ENCODE measurements at places on chromosomes 1 and 21. TPM values are rescaled to one million over a fixed set of nuclear protein-coding genes. Genes with fewer than 3 reads are reported as not detected.

- no peak for DNase-seq
These were observed 42.8 kb upstream of the MARK1 start for GRCh38 chr1:220485131-220485530.

BSND gene
- not detected for total RNA-seq

- no peak for DNase-seq
These were observed 195.2 kb downstream of the TOMM20 start for GRCh38 chr1:234933475-234933874.

- no peak for DNase-seq
These were observed 7.0 kb upstream of the IGSF21 start for GRCh38 chr1:18100491-18101063.

DNA sequence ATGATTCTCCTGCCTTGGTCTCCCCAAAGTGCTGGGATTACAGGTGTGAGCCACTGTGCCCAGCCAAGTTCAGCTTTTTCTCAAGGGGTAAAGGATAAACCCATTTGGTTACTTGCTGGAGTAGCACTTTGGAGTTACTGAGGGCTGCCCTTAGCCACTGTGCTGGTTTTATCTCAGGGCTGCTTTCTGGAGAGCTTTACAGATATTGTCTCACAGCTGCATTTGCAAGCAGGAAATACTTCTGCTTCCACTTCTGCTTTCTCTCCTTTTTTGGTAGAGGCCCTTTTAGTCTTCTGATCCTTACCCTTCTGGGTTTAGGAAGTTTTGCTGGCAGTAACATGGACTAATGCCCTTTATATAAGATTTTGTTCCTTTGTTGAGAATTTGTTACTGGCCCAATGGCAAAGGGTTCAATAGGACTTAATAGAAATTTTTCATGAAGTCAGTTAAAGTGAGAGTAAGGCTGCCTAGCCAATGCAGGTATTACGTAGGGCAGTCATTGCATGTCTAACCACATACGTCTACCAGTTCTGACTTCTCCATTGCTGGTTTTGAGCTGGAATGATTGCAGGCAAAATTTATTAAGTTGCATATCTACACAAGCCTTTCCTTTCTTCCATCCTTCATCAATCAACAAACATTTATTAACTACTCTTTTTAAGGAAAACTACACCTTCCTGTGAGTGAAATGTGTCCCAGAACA lies 24.4 kb downstream of the CAP1 start:
- DNase-seq: no peak

DNA sequence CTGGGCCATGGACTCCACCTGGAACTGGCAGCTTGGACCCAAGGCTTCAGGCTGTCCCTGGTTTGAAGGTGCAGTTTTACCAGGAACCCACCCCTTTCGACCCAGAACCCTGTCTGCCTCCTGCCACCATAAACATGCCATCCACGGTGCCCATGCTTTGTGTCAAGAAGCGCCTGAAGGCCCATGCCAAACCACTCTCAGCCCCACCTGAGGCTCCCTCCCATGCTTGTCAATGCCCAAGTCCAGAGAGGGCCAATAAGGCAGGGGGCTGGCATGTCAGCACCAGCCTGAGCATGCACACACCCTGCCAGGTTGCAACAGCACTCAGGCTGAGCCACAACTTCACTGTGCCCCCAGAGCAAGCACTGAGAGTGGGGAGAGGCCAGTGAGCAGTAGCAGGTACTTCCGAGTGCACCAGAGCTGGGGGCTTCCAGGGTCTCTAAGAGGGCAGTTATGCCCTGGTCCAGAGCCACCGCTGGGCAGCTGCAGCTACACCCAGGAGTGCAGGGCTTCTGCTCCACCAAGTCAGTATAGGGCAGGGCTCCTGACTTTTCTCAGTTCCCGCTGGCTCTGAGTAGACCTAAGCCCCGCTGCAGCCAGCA lies 1256.0 kb downstream of the AMY1C start:
- DNase-seq: no peak

DNA sequence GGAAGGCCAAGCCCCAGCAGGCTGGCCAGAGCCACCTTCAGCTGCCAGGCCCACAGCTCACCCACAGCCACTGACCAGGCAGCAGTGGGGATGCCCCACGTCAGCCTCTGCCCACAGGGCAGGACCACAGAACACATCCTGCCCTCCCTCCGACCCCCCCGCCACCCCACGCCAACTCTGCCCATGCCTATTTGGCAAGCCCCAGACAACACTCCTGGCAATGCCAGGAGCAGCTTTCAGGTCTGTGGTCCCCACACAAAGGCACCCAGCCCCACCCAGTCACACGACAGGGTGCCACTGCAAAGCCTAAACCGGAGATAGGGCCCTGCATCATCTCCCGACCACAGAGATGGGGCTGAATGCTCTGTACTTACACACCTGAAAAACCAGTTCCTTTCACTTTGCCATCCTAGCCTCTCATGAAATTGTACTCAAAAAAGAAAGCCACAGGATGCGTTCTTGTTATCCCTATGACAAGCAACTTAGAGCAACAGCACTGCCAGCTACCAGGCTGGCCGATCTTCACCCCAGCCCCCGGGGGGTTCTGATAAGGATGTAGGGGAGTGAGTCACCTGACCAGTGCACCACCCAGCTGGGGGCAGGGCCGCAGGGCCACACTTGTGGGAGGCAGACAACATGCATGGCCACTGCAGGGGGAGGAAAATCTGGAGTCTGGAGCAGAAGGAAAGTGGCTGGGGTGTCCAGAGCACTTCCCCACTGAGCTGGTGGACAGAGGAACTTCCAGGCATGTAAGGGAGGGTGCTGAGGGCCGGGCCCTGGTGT lies 36.2 kb downstream of the UBE2G2 start:
- no peak for DNase-seq

DNA sequence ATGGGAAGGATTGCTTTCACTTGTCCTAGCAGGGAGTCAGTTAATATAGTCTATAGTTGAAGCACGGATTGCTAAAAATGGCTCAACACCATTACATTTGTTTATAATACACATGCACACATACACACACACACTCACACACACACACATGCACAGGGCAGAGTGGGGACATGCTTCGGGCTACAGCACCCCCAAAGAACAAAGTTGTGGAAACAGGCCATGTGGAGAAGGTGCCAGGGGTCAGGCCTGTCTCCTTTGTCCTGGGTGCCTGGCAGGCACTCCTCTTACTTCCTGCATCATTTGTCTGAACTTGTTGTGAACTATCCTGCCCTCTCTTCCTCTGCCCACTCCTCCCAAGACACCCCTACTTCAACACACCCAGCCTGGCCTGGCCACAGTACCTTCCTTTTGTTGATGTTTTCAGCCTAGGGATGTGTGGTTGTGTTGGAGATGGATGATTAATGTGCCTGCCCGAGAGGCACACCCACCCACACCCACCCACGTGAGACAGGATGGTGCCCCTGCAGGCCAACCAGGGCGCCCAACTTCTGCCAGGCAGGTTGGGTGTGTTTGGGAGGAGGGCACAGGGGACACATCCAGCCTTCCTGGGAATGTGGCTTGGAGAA lies 17.5 kb downstream of the RASSF5 start:
- no peak for DNase-seq

- no peak for DNase-seq
These were observed 13.5 kb downstream of the LZIC start for GRCh38 chr1:9929431-9930385.

ADGRL2 gene
- total RNA-seq: 22.4 TPM

- no peak for DNase-seq
These were observed 11.2 kb upstream of the PGBD2 start for GRCh38 chr1:248894837-248895236.

KCNJ9 gene
- total RNA-seq: not detected

DNA sequence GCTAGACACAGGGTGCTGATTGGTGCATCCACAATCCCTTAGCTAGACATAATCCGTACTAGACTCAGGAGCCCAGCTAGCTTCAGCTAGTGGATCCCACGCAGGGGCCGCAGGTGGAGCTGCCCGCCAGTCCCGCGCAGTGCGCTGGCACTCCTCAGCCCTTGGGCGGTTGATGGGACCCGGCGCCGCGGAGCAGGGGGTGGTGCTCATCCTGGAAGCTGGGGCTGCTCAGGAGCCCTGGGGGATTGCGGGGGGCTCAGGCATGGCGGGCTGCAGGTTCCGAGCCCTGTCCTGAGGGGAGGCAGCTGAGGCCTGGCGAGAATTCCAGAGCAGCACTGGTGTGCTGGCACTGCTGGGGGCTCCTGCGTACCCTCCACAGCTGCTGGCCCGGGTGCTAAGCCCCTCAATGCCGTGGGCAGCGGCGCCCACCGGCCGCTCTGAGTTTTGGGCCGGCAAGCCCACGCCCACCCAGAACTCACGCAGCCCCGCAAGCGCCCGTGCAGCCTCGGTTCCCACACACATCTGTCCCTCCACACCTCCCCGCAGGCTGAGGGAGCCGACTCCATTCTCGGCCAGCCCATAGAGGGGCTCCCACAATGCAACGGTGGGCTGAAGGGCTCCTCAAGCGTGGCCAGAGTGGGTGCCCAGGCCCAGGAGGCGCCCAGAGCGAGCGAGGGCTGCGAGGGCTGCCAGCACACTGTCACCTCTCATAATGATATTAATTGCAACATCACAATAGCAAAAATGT lies 87.4 kb downstream of the CRB1 start:
- no peak for DNase-seq

DNA sequence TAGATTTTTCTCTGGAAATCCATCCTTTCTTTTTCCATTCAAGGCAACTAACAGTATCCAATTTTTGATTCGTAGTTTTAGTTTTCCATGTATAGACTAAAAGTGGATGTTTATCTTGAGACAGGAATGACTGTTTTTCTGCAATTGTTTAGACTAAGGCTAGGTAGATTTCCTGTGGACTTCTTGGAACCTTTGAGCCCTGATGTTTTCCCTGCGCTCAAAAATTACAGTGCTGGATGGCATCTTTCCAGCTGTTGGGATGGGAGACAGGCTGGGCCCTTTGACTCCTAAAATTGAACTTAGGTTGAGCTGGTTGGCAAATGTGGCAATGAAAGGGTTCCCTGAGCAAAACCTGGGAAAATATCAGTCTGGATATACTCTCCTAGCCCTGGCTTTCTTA lies 180.4 kb downstream of the DHRS3 start:
- DNase-seq: no peak

GPR3 gene
- total RNA-seq: 2.5 TPM

PIGC gene
- total RNA-seq: 20.9 TPM

- DNase-seq: no peak
These were observed 20.3 kb downstream of the RXRG start for GRCh38 chr1:165424454-165425216.

DNA sequence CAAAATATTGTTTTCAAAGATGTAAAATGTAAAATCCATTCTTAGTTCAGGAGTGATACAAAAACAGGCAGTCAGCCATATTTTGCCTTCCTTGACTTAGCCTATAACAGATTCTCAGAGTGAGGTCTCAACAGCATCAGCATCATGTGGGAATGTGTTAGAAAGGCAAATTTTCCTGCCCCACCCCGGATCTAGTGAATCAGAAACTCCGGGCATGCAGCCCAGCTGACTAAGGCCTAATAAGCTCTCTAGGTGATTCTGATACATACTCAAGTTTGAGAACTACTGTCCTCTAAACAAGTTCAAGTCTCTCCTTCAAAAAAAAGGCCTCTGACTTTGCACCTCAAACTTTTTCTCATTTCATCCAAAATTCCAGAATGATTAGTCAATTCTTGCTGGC lies 46.9 kb upstream of the PRRC2C start:
- DNase-seq: peak; percentile 90

SIPA1L2 gene
- total RNA-seq: 5.3 TPM

DNA sequence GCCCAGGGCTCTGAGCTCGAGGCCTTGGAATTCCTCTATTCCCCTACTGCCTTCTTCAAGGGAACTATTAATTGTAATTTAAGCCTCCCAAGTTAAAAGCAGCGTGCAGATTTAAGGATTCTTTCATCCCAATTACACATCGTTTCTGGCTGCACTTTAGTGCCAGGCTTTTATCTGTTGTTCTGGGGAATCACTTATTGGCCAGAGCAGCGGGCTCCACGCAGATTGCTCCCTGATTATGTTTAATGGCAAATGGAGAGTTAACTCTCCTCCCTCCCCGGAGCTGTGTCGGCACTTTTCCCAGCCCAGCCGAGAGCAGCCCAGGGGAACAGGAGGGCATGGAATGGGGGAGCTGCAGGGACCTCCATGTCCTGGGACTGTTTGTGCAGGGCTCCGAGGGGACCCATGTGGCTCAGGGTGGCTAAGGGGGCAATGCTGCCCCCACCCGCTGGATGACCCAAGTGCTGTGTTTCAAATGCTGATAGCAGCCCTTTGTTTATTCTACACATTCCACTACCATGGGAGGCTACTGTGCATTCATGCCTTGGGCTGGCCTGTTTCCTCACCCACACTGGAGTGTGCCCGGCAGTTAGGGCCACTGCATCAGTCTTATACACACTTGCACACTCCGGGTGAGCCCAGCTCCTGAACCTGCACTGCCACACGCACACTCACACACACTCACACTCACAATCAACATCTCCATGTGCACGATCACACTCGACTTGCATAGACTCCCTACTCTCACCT lies 93.3 kb upstream of the POU3F1 start:
- no peak for DNase-seq

- no peak for DNase-seq
These were observed 395.9 kb downstream of the KIF26B start for GRCh38 chr1:245550720-245551043.

- DNase-seq: no peak
These were observed 16.4 kb downstream of the ECHDC2 start for GRCh38 chr1:52904927-52905698.

CD1D gene
- total RNA-seq: 0.72 TPM

- no peak for DNase-seq
These were observed 15.1 kb upstream of the CLCA1 start for GRCh38 chr1:86453664-86454063.

DNA sequence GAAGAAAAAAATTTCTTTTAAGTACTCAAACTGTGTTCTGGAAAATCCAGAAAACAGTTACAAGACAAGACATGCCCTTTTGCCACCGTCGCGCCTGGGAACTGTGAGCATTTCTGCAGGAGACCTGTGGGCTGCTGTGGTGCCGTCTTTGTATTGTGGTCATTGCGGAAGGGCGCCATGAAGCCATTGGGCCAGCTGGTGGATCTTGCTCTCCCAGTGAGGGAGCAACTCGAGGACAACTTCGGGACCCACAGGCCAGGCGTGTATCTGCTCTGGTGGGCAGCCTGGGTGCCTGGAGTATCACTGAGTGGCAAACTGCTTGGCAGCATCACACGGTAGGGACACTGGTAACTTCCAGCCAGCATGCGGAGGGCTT lies 3.8 kb upstream of the THEMIS2 start:
- no peak for DNase-seq

- DNase-seq: no peak
These were observed 7.4 kb downstream of the EFNA4 start for GRCh38 chr1:155070721-155071569.
